ENCODE measurements at places on chromosomes 5 and 9.

DNA sequence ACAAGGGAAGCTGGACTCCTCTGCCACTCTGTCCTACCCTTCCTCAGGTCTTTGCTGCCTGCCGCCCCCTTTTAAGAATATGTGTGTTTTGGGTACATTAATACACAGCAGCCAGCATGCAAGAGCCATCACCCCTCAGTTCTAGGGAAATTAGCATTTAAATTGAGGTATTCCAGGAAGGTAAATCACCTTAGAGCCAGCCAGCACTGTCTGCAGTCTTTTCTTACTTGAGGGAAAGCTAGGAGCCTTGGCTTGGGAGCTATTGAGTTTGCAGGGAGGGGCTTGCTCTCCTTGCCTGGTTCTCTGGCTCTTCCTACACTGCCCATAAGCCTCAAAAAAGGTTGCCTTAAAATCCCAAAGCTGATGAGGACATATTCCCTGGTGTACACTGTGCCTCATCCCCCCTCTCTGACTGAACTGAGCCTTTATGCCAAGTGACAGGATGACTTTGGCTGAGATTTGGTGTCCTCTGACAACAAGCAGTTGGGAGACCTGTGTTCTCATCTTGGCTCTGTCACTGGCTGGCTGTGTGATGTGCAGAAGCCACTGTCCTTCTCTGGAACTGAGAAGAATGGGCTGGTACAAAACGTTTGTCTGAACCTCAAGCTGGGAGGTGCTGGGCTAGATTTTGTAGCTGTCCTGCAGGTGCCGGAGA lies 54.1 kb downstream of the TRIM32 start:
- DNase-seq = no peak

DNA sequence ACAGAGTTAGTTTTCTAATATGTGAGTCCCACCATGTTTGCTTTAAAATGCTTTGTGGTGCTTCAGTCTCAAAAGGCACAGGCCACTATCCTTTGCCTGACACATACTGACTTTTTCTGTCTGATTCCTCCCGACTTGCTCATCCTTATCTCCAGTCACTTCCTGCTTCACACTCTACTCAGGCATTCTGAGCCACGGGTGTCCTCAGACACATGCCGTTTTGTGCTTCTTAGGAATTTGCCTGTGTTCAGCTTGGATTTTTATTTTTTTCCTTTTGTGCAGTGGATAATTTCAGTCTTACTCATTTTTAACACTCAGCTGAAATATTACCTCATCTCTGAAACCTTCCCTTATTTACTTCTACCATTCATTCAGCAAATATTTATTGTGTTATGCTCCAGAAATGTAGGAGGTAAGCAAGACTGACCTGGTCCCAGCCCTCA lies 54.1 kb downstream of the MAN2A1 start:
- DNase-seq = no peak

- no peak for DNase-seq
Measured at GRCh38 chr5:159393854-159394274, 63.6 kb upstream of the IL12B start.

DNA sequence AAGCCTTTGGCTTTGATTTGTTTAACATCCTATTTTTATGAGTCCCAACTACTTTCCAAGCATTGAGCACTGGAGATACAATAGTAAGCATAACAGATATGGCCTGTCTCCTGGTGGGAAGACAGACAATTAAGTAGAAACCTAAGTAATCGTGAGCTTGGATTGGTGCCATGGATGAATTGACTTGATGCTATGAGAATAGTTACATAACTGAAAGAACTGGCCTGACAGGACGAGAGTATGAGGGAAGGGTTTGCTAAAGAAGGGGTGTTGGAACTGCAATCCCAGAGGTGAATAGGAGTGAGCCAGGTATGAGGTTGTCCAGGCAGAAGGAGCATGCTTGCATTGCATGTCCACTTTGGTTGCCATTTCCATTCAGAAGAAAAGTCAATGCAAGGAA lies 52.4 kb downstream of the GPR21 start:
- DNase-seq = no peak
